ENCODE measurements at places on chromosomes 3 and 15. TPM values are rescaled to one million over a fixed set of nuclear protein-coding genes. Genes with fewer than 3 reads are reported as not detected.

HOMER2 gene
- polyA plus RNA-seq: 33.5 TPM

SPINK8 gene
- 0.55 TPM for polyA plus RNA-seq

NUTM1 gene
- 0.08 TPM for polyA plus RNA-seq

DNA sequence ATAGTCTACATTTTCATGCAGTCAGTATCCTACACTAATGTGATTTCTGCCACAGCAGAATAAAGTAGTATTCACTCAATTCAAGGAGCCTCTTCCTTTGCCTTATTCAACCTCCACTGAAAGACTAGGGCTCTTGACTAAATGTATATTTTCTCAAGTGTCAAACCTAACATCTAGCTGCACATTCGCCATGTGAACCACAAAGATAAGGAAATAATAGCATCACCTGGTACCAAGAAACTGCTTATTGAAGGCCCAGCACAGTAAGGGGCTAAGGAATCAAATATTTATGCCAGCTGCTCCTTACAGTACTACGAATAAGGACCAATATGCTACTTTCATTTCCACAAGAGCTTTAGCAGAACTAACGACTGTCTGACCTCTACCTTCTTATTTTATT is 1.3 kb downstream of the SRP14 start:
- no peak for DNase-seq

GRCh38 chr3:66121318-66121717 is 82.6 kb upstream of the MAGI1 start:
- DNase-seq: no peak

DNA sequence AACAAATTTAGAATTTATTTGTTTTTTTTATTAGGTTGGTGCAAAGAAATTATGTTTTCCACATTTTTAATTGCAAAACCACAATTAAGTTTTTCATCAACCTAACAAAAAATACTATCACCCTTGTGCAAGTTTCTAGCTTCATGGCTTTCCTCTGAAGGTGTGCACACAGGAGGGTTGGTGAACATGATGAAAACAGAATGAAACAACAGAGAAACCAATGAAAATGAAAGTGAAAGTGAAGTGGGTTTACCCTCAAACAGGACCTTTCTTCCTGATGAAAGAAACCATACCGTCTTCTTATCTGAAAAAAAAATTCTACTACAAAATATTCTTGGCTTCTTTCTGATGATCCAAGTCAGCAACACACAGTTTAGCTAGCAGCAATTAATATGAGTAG is 71.9 kb upstream of the FEZF2 start:
- no peak for DNase-seq

GRCh38 chr3:73611176-73611575 is 13.6 kb downstream of the PDZRN3 start:
- no peak for DNase-seq

DNA sequence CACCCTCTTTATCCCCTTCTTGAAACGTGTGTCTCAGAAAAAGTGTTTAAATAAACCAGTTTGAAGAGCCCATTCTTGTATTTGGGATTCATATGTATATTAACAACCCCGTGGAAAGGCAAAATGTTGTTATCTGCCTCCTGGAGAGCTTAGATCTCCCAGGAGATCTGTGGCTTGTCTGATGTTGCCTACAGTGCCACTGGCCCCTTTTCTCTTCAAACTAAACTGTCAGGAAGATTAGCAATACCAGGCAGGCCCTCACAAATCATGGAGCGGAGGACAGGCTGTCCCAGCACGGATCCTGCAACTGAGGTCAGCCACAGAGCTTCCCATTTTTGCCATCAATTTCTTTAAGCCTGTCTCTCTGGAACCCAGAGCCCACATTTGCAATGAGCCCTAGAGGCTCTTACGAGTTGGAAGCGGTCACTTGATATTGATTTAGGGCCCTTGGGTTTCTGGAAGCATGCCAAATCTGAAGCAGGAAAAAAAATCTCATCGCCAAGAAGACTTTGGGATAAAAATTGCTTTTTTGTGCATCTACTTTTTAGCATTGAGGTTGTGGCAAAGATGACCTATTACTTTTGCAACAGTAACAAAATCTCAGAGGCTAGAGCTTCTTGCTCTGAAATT is 234.1 kb downstream of the OPA1 start:
- DNase-seq: no peak

DNA sequence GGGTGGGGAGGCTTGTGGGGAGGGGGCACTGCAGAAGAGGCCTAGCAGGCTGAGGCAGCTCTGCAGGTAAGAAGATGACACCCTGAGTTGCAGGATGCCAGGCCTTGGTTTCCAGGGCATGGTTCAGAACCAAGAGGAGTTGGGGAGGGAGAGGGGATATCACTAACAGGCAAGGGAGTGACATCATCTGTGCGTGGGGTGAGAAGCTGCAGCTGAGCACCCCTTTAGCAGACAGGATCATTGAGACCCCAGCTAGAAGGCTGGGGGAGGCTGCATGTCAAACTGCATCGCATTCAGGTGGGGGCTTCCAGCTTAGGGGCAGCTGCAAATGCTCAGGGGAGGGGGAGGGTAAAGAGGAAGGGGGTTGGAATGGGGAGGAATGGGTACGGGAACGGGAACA is 23.0 kb downstream of the CACNA2D2 start:
- DNase-seq: no peak

- no peak for DNase-seq
Measured at GRCh38 chr3:164194842-164195241, 883.5 kb downstream of the SI start.

GRCh38 chr3:11370191-11370590 is 98.0 kb downstream of the ATG7 start:
- DNase-seq: no peak

DNA sequence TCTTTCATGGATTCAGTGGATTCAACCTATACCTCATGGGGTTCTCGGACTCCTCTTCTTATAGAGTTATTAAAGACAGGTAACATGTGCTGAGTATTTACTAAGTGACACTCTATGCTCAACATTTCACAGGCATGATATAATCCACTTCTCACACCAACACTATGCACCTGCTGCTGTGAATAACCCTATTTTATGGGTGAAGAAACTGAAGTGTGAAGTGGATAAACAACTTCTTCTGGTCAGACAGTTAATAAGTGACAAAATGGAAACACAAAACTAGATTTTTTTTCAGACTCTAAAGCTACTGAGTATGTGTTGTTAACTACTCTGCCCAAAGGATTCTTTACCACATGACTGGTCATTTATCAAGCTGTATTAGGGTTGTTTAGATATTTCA is 403.5 kb downstream of the DIPK2A start:
- DNase-seq: peak; percentile 15

DNA sequence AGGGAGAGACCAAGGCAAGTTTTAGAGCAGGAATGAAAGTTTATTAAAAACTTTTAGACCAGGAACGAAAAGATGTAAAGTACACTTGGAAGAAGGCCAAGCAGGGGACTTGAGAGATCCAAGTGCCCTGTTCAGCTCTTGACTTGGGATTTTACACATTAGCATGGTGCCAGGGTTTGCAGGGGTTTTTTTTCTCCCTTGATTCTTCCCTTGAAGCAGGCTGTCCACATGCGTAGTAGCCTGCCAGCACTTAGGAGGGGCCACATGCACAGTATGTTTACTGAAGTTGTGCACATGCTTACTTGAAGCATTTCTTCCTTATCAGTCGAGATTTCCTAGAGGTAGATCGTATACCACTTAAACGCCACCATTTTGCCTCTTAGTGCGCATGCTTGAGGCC is 277.5 kb upstream of the AGTR1 start:
- DNase-seq: no peak

GRCh38 chr15:98888820-98889479 is 118.6 kb downstream of the PGPEP1L start:
- DNase-seq: no peak

DNA sequence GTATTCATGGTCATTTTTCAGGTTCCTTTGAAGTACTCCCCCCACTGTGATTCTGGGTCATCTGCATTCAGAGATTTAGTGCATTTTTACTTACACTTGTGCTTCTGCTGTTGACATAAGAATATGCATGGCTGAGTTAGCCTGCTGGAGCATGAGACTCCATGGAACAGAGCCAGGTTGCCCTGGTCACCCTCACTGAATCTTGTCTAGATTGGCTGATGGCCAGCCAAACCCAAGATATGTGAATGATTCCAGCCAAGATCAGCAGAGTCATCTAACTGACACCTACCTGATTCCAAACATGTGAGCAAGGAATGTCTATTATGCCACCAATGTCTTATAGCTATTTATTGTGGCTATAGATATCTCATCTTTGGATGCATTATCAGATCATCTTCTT is 25.1 kb downstream of the DTWD1 start:
- no peak for DNase-seq

- DNase-seq: no peak
Measured at GRCh38 chr3:69972672-69973071, 26.9 kb upstream of the SAMMSON start.

GRCh38 chr3:140950144-140950543 is 8.5 kb downstream of the SLC25A36 start:
- DNase-seq: no peak

All from left renal cortex interstitium (tissue), 4 donors.